ENCODE measurements at places on chromosomes 7 and 10.

DNA sequence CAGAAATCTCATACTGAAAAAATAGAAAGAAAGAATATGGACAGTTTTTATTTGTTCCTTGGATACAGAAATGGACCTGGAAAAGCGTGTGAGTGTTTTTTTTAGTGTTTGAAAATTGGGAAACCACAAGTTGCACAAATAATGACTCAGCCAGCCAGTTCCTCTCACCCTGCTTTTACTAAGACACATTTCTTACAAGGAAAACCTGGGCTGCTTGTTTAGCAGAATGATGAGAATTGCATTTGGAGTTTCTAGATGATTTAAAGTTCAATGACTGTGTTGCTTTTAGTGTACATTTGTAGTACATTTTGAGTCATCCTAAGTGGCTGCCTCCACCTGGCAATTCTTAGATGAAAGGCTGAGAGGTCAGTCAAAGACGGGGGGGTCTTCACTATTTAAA is 218.7 kb downstream of the ABCA13 start:
- DNase-seq, result no peak

DNA sequence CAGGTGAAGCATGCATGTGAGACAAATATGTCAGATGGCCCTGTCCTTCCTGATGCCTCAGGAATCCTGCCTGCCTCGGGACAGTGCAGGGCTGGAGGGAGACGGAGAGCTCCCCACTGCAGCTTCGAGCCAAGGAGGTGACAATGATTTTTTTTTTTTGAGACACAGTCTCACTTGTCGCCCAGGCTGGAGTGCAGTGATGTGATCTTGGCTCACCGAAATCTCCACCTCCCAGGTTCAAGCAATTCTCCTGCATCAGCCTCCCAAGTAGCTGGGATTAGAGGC is 68.8 kb downstream of the OAT start:
- DNase-seq, result no peak

GRCh38 chr10:50281210-50281966 is 30.1 kb upstream of the ASAH2 start:
- no peak for DNase-seq

GRCh38 chr7:149422162-149422913 is 38.5 kb downstream of the ZNF777 start:
- DNase-seq, result peak; percentile 8
